ENCODE measurements at places on chromosomes 13 and 19.

- no peak for DNase-seq
These were observed 4.0 kb downstream of the P2RY11 start for GRCh38 chr19:10115392-10116084.

DNA sequence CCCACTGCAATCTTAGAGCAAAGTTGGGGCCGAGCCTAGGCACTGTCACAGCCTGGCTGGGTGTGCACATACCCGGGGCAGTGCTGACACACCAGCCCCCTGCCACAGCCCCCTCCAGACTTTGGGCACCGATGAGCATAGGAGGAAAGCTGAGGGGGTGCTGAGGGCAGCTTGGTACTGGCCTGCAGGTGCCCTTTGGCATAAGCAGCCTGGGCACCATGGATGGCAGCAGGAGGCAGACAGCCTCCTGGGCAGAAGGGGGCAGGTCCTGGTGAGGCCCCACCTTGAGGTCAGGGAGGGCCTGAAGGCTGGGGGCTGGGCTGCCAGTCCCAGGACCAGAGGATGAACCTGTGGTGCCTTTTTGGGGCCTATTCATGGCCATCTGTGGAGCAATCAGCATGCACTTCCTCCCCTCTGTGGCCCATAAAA lies 8.2 kb downstream of the IGFL4 start:
- DNase-seq: no peak

DNA sequence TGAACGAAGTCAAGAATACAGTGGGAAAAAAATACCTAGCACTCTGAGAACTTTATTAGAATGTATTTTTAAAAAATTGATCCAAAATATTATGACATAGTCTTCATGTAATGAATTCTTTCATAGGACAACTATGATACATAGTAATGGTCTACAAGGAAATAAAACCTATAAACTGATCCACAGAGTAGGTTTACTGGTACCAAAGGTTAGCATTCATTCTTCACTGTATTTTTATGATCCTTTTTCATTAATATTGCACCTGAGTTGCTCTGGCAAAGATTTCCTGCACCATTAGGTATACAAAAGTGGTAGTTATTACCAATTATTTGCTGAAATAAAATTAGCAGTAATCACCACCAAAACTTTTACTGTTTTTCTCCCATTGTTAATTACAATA lies 4.2 kb downstream of the NEK3 start:
- DNase-seq: no peak

GRCh38 chr13:79780240-79780639 lies 299.3 kb downstream of the NDFIP2 start:
- DNase-seq: no peak

GRCh38 chr13:72782717-72783116 lies 784 bp downstream of the PIBF1 start:
- no peak for DNase-seq

DNA sequence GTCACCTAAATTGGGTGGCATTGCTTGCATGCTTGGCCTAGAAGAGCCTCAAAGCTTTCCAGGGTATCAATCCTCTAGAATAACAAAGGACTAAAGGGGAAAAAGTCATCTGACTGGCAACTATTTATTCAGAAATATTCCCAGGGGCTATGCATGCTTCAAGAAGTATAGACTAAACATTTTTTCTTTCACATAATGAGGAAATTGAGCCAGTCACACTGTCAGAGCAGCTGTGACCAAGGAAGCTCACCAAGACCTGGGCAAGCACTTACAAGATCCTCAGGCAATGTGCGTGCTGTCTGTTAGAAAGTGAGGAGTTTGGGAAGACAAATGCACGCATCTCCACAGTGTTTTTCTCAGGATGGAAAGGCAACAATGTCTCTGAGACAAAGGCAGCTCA lies 747.2 kb downstream of the DIAPH3 start:
- DNase-seq: no peak

DNA sequence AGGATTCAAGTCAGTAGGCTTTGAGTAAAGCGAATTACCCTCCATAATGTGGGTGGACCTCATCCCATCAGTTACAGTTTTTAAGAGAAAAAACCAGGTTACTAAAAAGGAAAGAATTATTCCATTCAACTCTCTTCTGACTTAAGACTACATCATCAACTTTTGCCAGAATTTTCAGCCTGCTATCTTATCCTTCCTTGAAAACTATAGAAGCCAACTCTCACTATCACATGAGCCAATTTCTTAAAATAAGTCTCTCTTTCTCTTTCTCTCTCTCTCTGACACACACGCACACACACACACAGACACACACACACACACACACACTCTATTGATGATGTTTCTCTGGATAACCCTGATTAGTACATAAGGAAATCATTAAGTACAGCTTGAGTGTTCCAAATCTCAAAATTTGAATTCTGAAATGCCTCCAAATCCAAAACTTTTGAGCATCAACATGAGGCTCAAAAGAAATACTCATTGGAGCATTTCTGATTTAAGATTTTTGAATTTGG lies 217.0 kb upstream of the PRR20A start:
- DNase-seq: no peak

DNA sequence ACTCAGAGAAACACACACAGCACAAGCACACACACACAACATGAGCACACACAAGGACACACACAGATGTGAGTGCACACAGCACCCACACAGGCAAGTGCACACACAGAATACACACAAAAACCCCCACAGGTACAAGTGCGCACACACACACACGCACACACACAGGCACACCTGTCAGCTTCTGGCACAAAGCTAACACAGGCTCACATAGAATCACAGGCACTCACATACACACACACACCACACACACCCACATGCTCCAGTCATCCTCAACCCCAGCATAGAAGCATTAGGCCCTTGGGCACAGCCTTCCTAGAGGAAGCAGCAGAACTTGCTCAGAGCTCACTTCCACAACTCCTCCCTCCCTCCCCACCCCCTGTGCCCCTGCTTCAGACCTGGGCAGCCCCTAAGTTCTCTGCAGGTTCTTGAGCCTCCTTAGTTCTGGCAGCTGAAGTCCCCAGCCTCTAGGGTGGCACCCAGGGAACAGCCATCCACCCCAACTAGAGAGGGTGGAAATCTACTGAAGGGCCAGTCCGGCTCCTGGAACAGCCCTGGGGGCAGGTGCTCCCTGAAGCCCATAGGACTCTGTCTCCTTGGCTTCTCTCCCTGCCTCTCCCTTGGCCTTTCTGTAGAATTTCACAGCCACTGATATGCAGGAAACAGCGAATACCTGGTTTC lies 129.9 kb upstream of the VSTM2B start:
- no peak for DNase-seq

DNA sequence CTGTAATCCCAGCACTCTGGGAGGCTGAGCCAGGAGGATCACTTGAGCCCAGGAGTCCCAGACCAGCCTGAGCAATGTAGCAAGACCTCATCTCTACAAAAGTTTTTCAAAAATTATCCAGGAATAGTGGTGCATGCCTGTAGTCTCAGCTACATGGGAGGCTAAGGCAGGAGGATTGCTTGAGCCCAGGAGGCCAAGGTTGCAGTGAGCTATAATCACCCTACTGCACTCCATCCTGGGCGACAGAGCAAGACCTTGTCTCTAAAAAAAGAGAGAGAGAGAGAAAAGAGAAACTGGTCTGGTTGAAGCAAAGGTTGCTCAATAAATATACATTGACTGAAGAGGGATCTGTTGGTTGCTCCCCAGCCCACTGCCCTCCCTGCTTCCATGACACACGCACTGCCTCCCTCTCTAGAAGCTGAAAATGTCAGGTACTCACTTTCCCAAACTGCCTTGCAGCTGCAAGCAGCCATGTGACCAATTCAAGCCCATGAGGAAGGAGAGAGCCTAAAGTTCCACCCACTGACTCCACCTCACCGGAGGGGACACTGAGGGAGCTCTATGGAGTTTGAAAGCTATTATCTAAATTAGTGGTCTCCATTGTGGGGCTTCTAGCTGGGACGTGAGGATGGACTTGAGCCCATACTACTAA lies 14.0 kb downstream of the CEACAM16 start:
- no peak for DNase-seq

DNA sequence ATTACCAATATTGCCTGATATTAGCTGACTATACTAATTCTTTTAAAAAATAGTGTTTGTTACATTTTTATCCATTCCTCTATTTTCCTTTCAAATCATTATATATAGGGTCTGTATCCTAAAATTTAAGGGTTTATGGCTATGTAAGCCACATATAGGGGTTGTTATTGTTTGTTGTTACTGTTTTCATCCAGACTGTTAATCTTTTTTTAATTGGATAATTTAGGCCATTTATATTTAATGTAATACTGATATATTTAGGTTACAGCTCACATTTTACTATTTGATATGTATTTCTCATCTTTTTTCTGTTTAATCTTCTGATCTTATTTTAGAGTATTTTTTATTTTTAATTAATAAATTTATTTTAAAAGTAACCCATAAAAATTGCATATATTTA lies 487.1 kb upstream of the SGCG start:
- DNase-seq: no peak

GRCh38 chr19:39284032-39284431 lies 12.2 kb upstream of the IFNL1 start:
- no peak for DNase-seq

GRCh38 chr19:11361037-11361770 lies 6.0 kb downstream of the PLPPR2 start:
- DNase-seq: no peak

- peak; percentile 19 for DNase-seq
These were observed 87.6 kb upstream of the SLC15A1 start for GRCh38 chr13:98839856-98840769.

DNA sequence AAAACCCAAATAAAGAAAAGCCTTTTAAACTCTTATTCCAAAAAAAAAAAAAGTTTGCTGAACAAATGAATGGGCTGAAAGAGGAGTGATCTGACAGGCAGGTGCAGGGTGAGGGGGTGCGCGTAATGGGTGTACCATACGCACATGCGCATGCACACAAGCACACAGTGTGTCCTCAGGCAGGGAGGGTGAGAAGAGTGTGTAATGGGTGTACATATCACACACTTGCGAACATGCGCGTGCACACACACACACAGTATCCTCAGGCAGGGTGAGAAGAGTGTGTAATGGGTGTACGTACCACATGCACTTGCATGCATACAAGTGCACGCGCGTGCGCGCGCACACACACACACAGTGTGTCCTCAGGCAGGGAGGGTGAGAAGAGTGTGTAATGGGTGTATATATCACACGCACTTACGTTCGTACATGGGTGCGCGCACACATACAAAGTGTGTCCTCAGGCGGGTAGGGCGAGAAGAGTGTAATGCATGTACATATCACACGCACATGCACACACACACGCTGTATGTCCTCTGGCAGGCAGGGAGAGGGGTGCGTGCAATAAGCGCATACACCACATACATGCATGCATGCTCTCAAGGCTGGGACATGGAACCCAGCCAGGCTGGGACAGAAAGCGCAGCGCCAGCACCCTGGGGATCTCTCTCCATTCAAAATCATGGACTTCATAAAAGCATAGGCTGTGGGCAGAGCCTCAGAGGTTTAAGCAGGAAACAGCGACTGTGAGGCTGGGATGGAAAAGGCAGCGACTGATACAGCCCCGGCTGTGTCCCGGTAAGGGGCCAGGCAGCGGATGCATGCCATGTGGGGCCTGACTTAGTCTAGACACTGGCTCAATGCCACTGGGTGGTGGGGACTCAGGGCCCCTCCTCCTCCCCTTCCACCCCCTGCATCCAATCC lies 70.4 kb downstream of the CEBPG start:
- no peak for DNase-seq

DNA sequence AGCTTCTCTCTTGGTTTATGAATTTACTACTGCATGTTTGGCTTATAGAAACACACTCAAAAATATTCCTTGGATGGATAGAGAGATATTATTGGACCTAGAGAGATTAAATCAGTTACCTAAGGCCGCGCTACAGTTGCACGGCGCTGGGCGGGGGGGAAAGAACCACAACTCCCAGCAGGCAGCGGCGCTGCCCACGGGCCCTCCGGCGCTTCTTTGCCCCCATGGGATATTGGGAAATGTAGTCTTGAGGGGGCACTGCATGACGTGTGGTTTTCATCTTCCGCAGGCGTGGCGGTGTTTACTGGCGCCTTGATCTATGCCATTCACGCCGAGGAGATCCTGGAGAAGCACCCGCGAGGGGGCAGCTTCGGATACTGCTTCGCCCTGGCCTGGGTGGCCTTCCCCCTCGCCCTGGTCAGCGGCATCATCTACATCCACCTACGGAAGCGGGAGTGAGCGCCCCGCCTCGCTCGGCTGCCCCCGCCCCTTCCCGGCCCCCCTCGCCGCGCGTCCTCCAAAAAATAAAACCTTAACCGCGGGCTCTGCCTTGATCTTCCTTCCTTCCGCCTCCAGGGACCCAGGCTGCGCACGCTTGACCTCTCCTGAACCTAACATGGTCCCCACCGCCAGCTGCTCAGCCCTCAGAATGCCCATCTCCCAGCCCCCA lies 4.8 kb downstream of the EMP3 start:
- DNase-seq: peak; percentile 73

DNA sequence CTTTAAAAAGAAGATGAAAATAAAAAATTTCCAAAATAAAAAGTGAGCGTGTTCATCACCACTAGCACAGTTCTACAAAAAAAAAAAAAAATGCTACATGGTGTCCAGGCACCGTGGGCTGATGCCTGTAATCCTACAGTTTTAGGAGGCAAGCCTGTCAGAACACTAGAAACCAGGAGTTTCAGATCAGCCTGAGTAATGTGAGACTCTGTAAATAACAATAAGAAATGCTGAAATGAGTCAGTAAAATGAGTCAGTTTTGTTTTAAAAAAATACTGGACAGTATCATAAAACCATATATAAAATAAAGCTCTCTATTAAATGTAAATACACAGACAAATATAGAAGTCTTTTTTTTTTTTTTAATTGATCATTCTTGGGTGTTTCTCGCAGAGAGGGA lies 30.0 kb downstream of the ZNF91 start:
- no peak for DNase-seq

GRCh38 chr13:66462187-66462586 lies 767.9 kb downstream of the PCDH9 start:
- DNase-seq: no peak

DNA sequence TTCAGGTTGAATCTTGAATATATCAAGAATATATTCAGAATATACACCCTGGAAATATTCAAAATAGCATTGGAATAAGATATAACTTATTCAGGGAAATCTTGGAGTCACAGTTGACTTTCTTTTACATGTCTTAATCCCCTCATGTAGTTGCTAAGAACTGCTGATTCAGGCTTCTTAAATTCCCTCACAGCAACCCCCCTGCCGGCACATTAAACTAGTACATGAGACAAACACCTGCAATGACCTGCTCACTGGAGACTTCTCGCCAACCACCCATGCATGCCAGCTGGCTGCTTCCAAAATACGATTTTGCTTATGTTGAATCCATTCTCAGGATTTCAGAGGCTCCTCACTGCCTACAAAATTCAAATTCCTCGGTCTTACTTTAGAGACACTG lies 997.1 kb downstream of the EFNB2 start:
- no peak for DNase-seq

DNA sequence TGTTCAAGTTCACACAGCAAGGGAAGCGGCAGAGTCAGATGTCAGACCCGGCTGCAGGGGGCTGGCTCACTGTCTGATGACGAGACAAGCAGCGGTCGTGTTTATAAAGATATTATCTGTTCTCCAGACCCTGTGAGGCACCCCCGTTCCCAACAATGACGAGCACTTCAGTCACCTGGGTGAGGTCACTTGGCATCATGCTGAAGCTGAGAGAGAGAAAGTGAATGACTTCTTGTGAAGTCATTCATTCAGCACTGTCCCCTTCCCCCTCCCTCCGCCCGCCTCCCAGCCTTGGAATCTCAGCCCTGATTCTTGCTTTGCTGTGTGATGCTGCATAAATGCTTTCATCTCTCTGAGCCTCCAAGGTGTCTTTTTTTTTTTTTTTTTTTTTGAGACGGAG lies 4.9 kb upstream of the LYPD3 start:
- DNase-seq: peak; percentile 60

Data from activated CD4-positive, alpha-beta T cell treated with anti-CD3 and anti-CD28 coated beads, Interleukin-2, amount 50 U/mL, for 4 hours (primary cell).